ENCODE measurements at places on chromosomes 13 and 19.

- DNase-seq: no peak
These were observed 15.2 kb upstream of the F7 start for GRCh38 chr13:113090415-113090770.

DNA sequence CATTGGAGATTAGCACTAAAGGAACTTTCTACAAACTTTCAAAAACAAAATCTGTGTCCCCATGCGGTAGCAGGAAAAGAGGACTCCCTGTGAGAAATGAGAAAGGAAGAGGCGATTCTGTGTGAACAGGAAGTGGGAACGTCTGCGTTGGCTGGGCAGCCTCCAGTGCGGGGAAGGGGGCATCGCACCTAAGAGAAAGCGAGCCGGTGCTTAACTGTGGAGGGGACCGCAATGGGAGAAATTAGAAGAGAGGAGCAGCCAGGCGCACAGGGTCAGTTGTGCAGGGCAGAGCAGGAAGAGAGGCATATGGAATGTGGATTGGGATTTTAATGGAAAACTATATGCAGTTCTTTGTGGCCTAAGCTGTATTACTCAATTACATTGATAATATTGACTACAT is 77.4 kb upstream of the DOCK9 start:
- DNase-seq: no peak

DNA sequence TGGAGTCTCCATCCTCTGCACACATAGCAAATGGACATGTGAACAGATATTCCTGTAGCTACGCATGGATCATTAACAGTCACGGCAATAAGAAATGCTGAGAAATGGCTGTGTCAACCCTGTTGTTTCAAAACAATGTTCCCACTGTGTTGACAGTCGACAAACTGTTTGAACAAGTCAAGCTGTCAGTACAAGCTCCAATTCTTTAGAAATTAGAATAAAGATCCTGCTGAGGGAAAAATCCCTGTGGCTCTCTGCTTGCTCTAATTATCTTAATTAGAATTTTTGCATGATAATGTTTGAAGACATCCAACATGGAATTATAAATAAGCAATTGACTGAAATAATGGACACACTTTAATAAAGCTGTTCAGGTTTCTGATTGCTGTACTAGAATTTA is 37.9 kb upstream of the CPB2 start:
- DNase-seq: no peak

DNA sequence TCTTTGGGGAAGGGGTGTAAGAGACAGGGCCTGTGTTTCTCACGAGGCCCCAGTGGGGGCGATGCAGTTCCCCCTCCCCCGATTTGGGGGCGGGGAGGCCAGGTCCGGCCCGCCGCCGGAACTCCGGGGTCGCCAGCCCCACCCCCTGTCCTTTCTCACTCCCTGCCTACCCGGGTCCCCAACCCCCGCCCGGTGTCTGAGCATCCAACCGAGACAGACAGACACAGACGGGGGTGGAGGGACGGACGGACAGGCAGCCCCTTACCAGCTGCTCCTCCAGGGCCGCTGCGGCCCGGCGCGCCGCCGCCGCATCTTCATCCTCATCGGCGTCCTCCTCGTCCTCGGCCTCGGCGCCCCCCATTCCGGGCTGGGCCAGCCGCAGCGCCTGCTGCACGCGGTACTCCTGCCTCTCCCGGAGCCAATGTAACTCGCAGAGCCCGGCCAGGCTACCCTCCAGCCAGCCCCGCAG is 397 bp downstream of the DACT3 start:
- DNase-seq: peak; percentile 10

DNA sequence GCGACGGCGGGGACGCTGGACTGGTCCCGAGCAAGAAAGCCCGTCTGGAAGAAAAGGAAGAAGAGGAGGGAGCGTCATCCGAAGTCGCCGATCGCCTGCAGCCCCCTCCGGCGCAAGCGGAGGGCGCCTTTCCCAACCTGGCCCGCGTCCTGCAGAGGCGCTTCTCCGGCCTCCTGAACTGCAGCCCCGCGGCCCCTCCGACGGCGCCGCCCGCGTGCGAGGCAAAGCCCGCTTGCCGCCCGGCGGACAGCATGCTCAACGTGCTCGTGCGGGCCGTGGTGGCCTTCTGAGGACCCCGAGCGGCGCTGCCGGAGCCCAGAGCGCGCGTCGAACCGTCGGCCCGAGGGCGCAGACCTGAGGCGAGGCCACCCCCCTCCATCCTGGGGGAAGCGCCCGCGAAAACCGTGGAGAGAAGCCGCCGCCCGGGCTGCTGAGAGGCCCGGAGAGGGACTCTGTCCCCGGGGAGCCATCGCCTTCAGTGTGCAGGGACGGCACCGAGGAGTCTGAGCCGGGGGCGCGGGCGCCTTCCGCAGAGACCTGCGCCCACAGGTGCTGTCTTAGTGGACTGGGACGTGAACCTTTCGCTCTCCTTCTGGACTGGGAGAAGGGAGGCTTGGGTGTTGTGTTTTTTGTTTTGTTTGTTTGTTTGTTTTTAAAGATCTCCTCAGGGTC is 3.5 kb downstream of the IER2 start:
- DNase-seq: peak; percentile 34

DNA sequence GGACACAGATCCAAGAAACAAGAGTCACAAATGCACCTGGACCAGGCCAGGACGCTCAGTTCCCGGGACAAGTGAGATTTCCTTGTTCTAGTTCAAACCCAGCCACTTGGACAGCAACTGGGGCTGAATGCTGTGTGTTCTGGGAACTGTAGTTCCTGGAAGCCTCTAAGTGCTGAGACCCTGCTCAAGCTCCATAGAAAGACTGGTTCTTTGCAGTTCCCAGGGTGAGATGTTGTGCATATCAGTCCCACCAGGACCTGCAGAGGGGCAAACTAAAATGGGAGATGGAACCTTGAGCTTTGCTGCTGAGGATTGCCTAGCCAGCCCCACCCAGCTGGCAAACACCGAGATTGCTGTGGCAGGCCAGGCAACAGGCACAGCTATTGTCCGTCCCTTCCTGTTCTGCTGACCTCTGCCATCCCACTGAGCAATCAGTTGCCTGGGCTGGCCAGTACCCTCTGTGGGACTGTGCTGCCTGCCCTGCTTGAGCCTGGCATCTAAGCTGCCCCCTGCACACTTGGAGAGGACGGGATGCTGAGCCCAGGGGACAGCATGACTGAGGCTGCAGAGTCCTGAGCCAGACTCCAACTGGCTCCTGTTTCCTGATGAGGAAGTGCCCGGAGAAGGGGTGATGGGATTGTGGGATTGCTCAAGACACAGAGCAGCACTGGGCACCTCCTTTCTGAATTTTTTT is 1.4 kb upstream of the GIPC1 start:
- DNase-seq: peak; percentile 43

DNA sequence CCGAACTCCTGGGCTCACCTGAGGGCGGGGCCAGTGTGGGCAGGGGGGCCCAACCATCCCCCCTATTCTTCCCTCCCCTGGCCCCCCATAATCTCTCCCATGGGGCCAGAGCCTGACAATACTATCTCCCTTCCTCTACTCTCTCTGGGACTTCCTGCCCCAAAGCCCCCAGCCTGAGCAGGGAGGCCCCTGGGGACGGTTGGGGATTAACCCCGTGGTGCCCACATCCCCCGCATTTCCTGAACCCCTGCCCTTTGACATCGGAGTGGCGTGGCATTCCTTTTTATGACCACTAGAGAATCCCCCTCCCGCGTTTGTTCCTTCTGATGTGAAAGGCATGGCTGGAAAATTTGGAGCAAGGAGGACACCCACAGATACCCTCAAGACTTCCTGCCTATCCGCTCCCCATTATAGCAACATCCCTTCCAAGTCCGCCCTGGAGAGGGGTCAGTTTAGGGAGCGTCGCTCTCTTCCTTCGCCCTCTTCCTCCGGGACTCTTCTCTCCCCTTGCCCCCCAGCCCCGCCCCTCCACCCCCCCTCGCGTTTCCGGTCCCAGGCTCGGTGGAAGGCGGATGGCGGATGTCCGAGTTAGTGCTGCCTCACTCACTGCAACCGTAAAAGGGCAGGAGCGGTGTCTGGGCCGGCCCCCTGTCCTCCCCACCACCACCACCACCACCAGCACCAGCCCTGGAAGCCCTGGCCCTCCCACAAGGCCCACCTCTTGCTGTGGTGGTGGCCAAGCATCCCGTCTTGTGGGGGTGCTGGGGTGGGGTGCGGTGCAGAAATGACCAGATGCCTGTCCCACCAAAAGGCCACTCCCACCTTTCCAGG is 1.8 kb downstream of the VASP start:
- DNase-seq: no peak

DNA sequence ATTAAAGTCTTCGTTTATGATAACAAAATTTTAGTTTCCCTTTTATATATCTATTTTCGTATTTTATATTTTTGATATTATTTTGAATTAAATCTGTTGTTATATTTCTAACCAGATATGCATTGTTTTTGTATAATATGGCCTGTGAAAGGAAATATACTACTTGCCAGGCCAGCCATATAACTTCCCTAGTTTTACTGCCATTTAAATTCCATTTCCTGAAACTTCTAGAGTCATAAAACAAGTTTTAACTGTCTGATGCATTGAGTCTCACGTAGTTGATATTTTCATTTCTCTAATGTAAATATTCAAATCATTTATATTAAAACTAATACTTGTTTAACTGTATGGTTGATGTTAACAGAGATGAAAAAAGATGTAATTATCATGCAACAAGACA is 13.5 kb downstream of the ESD start:
- no peak for DNase-seq

DNA sequence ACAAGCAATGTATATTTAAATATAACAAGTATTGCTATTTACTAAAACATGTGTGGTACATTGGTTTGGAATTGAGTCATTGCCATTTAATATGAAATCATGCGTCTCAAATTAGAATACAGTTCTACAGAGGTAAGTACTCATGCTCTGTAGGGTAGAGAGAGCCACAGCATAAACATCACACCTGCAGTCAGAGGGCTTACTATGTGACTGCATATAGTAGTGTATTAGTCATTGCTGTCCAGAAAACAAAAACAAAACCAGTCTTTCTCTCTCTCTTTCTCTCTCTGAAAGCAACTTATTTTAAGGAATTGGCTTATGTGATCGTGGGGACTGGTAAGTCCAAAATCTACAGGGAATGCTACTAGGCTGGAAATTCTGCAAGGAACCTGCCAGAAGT is 370.3 kb downstream of the GPC5 start:
- no peak for DNase-seq

- no peak for DNase-seq
These were observed 524.1 kb upstream of the SLITRK5 start for GRCh38 chr13:87147076-87147475.

GRCh38 chr19:14187561-14187960 is 18.4 kb downstream of the ADGRL1 start:
- DNase-seq: no peak

Measured in SK-N-DZ (cell line).